ENCODE measurements at places on chromosomes 3 and 15. TPM values are rescaled to one million over a fixed set of nuclear protein-coding genes. Genes with fewer than 3 reads are reported as not detected.

DNA sequence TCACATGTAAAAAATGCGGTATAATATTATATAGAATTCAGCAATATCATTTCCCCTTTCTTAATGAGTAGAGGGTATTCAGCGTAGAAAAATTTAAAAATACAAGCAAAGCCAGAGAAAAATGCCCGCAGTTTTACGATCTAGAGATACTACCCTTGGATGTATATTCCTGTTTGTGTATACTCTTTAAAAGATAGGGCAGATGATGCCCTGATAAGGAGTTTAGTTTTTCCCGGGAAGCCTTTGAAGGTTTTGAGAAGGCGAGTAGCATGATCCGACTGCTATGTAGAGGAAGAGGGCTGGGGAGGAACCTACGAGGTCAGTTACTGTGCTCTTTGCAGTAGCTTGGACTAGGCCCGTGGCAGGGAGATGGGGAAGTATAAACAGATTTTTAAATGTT is 1.2 kb downstream of the YEATS2 start:
- peak; percentile 54 for DNase-seq

GRCh38 chr3:196948442-196949284 is 6.3 kb upstream of the NCBP2 start:
- DNase-seq, result no peak

GRCh38 chr3:45657853-45658252 is 31.3 kb upstream of the SACM1L start:
- no peak for DNase-seq

GRCh38 chr3:48156163-48156562 is 32.1 kb downstream of the CDC25A start:
- DNase-seq, result no peak

DNA sequence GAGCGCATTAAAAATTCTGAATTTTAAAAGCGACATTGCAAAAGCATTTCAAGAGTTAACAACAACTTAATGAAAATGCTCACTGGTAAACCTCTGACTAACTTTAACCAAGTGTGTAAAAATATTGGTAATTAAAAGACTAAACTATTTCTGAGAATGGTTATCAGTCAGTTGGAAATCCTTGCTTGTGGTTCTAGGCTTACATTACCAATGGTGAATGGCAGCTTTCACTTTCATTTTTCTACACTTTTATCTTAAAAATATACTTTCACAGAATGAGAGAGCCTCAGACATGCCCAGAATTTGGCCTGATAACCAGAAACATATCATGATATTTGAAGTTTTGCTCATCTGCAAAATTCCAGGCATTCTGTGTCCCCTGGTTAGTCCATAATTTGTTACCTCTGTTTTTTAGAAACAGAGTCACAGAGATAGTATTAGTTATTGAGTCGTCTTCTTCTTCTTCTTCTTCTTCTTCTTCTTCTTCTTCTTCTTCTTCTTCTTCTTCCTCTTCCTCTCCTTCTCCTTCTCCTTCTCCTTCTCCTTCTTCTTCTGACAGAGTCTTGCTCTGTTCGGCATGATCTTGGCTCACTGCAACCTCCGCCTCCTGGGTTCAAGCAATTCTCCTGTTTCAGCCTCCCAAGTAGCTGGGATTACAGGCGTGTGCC is 5.5 kb upstream of the RNF111 start:
- DNase-seq, result no peak

Gene CHRNA7
- 131 TPM for total RNA-seq

Gene ZBED2
- not detected for total RNA-seq

Gene CPN2
- total RNA-seq, result not detected
